ENCODE measurements at places on chromosomes 5 and 9. TPM values are rescaled to one million over a fixed set of nuclear protein-coding genes. Genes with fewer than 3 reads are reported as not detected.

GRCh38 chr5:108144332-108144731 is 237.6 kb downstream of the FBXL17 start:
- no peak overlapping the region for H3K27ac ChIP-seq
- no peak overlapping the region for H3K4me3 ChIP-seq
- H3K4me1 ChIP-seq, result no peaks in the 10 kb centered on the region
- H3K27me3 ChIP-seq, result no peaks in the 10 kb centered on the region

- H3K27ac ChIP-seq, result no peak overlapping the region
- H3K4me3 ChIP-seq, result no peak overlapping the region
- H3K36me3 ChIP-seq, result no peaks in the 10 kb centered on the region
Measured at GRCh38 chr9:130927338-130927737, 11.7 kb downstream of the FIBCD1 start.

CDC25C gene
- 3.2 TPM for total RNA-seq

STPG3 gene
- not detected for total RNA-seq

BTNL3 gene
- total RNA-seq, result 1.6 TPM

TUSC1 gene
- 37.2 TPM for total RNA-seq

CPLANE1 gene
- 27.8 TPM for total RNA-seq

PDE6A gene
- total RNA-seq, result 0.91 TPM

IL4 gene
- not detected for total RNA-seq

- no peak overlapping the region for H3K27ac ChIP-seq
- no peak for DNase-seq
- no peaks in the 10 kb centered on the region for H3K36me3 ChIP-seq
- no peak overlapping the region for H3K4me3 ChIP-seq
- H3K4me1 ChIP-seq, result no peaks in the 10 kb centered on the region
Measured at GRCh38 chr5:96655506-96655905, 6.7 kb upstream of the CAST start.

GRCh38 chr9:130260816-130261765 is 4.5 kb upstream of the HMCN2 start:
- H3K27ac ChIP-seq, result no peak overlapping the region
- no peak for DNase-seq
- H3K4me1 ChIP-seq, result peaks cover 10% of the 10 kb centered on the region
- peaks cover 15% of the 10 kb centered on the region for H3K27me3 ChIP-seq
- H3K36me3 ChIP-seq, result no peaks in the 10 kb centered on the region

DNA sequence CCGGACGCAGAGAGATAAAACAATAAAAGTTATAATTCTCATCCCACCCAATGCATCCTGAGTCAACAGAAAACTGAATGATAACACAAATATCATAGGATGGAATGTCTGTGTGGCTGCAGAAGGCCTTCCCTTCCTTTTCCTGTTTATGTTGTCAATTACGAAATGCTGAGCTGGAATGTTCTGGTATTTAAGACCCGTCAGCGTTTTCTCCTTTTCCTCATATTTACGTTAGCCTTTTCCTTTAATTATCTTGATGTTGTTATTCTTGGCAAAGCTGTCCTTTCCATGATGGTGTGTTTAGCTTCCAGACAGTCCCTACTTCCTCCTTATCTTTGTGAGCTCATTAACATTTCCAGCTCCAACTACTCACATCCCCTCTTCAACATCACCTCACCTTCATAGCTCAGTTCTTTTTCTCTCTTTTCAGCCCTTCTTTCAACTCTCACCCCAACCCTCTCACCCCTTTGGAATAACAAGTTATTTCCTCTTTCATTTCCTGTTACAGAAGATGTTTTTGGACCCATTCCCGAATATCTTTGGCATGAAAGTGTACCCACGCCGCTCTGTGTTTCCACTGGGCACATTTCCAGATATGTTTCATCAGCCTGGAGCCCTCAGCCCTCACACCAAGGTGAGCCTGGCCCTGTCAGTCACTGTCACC is 221.6 kb downstream of the NR2F1-AS1 start:
- no peaks in the 10 kb centered on the region for H3K27me3 ChIP-seq
- H3K36me3 ChIP-seq, result no peaks in the 10 kb centered on the region
- H3K4me3 ChIP-seq, result no peak overlapping the region

DNA sequence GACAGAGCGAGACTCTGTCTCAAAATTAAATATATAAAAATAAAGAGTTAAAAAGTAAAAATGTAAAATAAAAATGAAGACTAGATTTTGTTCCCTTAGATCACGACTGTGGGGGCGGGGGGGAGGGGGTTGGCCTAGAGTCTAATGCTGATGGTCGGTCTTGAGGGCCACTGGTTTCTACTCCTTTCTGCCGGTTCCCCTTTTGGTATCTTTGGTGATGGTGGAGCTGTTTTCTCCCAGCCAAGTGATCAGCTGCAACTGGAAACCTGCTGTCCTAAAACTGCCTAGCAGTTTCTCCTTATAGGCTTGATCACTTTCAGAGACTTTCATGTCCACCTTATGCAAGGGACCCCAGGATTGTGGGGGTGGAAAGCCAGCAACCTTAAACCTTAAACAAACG is 1.1 kb downstream of the SRD5A1 start:
- no peaks in the 10 kb centered on the region for H3K27me3 ChIP-seq
- no peak overlapping the region for H3K27ac ChIP-seq
- H3K4me3 ChIP-seq, result peak overlapping the region; percentile 68
- DNase-seq, result no peak
- no peaks in the 10 kb centered on the region for H3K36me3 ChIP-seq

DNA sequence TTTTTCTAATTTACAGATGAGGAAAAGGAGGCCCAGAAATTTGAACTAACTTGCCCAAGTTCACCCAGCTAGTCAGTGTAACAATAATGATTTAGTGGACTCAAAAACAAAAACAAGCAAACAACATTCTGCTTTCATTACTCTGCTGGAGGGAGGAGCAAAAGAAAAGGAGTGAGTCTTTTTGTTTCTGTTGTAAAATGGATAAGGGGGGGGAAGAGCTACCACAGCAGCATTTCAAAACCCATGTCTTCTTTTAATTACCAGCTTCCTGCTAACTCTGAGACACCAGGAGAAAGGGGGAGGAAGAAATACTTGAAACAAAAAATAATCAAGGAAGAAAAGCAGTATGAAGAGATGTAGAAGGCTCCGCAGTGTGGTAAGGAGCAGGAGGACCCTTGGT is 39.2 kb upstream of the EQTN start:
- no peaks in the 10 kb centered on the region for H3K36me3 ChIP-seq
- H3K27ac ChIP-seq, result no peak overlapping the region
- DNase-seq, result no peak
- H3K27me3 ChIP-seq, result no peaks in the 10 kb centered on the region

DNA sequence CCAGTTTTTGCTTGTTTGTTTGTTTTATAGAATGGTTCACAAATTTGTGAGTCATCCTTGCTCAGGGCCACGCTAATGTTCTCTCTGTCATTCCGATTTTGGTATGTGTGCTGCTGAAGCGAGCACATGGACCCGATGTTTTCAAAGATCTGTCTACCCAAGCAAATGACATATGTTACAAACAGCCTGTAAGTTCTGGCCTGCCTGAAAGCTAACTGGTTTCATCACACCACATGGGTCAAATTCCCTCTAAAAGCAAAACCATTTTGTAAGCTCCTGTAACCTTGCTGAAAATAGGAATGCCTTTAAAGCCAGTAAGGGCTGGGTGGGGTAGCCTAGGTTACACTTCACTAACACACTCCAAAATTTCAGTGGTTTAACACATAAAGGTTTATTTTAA is 25.4 kb downstream of the DMRT3 start:
- H3K4me1 ChIP-seq, result no peaks in the 10 kb centered on the region
- H3K4me3 ChIP-seq, result no peak overlapping the region
- H3K27me3 ChIP-seq, result no peaks in the 10 kb centered on the region
- no peaks in the 10 kb centered on the region for H3K36me3 ChIP-seq
- DNase-seq, result no peak

DNA sequence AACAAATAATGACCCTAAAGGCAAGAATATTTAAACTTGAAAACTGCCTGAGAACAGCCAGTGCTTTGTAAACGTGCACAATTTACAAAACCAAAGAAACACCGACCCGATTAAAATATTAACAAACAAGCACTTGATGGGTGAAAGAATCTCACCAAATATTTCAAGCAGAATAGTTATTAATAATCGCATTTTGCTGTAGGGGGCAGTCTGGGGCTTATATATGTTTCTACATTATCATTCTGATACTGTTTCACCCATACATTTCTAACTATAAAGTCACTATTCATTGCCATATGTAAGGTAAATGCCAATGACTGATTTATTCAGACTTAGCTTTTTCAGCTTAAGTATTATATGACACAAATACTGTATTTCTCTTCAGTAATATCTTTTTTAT is 37.7 kb downstream of the UBAP2 start:
- no peaks in the 10 kb centered on the region for H3K27me3 ChIP-seq
- H3K4me1 ChIP-seq, result no peaks in the 10 kb centered on the region
- no peaks in the 10 kb centered on the region for H3K36me3 ChIP-seq
- no peak overlapping the region for H3K27ac ChIP-seq
- DNase-seq, result no peak

- no peaks in the 10 kb centered on the region for H3K4me1 ChIP-seq
- no peaks in the 10 kb centered on the region for H3K27me3 ChIP-seq
- H3K36me3 ChIP-seq, result no peaks in the 10 kb centered on the region
- H3K27ac ChIP-seq, result no peak overlapping the region
- no peak overlapping the region for H3K4me3 ChIP-seq
Measured at GRCh38 chr9:133726401-133727276, 11.5 kb downstream of the SARDH start.

DNA sequence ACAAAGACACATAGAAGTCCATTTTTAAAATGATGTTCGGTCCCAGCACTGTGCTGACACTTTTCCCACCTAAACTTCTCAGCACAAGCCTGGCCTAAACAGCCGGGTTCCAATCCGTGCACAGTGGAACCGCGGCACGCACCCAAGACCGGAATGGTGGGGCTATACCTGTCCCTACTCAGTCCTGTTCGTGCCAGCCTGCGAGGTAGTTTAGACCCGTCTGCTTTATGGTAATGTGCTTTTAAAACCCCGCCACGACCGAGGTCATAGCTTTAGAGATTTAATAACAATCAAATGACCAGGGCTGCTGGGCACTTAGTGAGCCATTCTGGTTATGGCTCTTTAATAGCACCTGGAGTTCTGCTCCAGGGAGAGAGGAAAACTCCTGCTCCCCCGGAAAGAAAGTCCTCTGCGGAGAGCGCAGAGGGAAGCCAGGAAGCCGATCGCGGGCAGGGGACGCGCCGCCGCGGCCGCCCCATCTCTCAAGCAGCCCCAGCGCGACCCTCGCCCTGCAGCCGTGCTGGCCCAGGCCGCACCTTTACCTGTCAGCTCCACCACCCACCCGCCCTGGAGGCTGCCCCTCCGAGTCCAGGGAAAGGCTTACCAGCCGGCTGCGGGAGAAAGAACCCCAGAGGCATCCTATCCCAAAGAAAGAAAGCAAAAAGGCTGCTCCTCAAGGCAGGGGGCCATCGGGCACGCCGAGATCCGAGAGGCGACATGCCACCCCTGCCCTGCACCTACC is 511 bp downstream of the ARL15 start:
- no peaks in the 10 kb centered on the region for H3K27me3 ChIP-seq
- peak overlapping the region; percentile 81 for H3K4me3 ChIP-seq
- peak; percentile 43 for DNase-seq
- no peaks in the 10 kb centered on the region for H3K36me3 ChIP-seq
- H3K4me1 ChIP-seq, result no peaks in the 10 kb centered on the region

GFPT2 gene
- 3.2 TPM for total RNA-seq

FGF10 gene
- 6.9 TPM for total RNA-seq

DNA sequence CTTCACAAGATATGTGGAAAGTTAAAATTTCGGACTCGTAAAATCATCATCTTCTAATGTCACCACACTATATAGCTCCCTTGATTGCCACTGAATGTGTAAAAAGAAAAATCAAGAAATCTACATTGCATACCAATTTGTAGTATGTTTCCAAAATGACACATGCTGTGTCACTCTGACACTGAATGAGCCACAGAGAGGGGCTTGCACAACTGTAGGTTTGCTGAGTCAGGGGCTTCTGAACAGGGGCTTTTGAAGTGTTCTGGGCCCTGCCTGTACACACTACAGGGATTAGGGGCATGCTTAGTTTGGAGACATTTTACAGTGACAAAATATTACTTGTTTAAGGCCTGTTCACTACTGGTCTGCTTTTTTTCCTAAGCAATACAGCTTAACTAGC is 234.4 kb upstream of the GRAMD2B start:
- H3K27me3 ChIP-seq, result no peaks in the 10 kb centered on the region
- no peak overlapping the region for H3K4me3 ChIP-seq
- no peaks in the 10 kb centered on the region for H3K4me1 ChIP-seq
- H3K27ac ChIP-seq, result no peak overlapping the region
- no peaks in the 10 kb centered on the region for H3K36me3 ChIP-seq

DNA sequence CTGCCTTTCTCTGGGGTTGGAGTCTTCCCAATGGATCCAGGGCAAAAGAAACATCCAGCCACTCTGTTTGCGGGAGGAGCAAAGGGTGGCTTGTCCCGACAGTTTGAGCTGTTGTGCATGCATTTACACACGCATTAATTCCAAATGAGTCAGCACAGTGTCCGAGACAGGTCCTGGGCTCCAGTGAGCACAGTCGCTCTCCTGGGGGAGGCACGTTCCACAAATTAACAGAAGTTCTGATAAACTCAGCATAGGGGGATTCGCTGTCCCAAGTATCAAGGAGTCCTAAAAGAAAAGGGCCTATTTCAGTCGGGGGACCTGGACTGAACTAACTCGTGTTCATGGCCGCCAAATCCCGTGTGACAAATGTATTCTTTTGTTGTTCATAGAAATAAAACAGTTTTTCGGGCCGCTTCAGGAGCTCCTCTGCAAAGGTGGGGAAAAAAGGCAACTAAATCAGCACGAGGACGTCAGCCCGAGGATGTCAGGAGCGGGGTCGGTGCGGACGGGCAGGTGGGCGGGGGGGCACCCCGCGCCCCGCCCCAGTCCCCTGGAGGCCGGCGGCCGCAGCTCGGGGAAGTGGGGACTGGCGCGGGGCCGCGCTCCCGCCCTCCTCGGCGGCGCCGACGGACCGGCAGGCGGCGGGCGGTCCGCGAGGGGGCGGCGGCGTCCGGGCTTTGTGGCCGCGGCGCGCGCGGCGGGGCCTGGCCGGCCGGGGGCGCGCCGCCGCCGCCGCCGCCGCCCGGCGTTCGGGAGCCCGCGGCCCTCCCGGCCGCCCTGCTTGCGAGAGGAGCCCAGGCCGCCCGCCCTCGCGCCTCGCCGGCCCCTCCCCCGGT is at the start of gene MSANTD3:
TSS of gene MSANTD3 (plus strand) at position 614 of the 836 bp plus-strand sequence. CDS start 14,796 bp downstream, outside the sequence.
- H3K36me3 ChIP-seq, result no peaks in the 10 kb centered on the region
- peak within 1 kb of the TSS; percentile 88 for H3K27ac ChIP-seq
- H3K27me3 ChIP-seq, result no peaks in the 10 kb centered on the region
- no peaks in the 10 kb centered on the region for H3K4me1 ChIP-seq
- peak within 1 kb of the TSS; percentile 86 for H3K4me3 ChIP-seq

DNA sequence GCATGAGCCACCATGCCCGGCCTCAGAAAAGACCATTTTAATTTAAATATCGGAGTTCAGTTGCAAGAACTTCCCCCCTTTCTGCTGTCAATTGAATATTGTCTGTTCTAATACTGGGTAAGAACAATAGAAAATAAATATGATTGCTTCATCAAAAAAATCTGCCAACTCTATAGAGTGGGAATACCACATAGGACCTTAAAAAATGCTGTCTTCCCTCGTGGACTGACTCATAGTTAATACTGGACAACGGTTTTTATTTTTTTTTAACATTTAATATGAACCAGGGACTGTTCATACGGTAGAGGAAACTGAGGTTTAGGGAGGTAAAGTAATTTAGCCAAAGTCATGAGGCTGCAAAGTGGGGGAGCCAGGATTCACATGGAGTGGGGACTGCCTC is 9.7 kb downstream of the ZNF462 start:
- no peak for DNase-seq
- H3K36me3 ChIP-seq, result no peaks in the 10 kb centered on the region
- no peaks in the 10 kb centered on the region for H3K27me3 ChIP-seq
- H3K27ac ChIP-seq, result peak overlapping the region; percentile 1
- H3K4me3 ChIP-seq, result no peak overlapping the region
- peaks cover 13% of the 10 kb centered on the region for H3K4me1 ChIP-seq

HMGCS1 gene
- total RNA-seq, result 15.5 TPM

RANBP3L gene
- total RNA-seq, result 21.2 TPM

SMIM33 gene
- not detected for total RNA-seq

CCDC152 gene
- 0.36 TPM for total RNA-seq

FRRS1L gene
- 1.6 TPM for total RNA-seq
